Amygdala (tissue), 56 donors: ENCODE measurements at places on chromosomes 7 and 10.

- no peak for DNase-seq
Measured at GRCh38 chr7:24378871-24379616, 95.1 kb downstream of the NPY start.

- DNase-seq, result no peak
Measured at GRCh38 chr10:130927157-130927556, 384.4 kb downstream of the TCERG1L start.

DNA sequence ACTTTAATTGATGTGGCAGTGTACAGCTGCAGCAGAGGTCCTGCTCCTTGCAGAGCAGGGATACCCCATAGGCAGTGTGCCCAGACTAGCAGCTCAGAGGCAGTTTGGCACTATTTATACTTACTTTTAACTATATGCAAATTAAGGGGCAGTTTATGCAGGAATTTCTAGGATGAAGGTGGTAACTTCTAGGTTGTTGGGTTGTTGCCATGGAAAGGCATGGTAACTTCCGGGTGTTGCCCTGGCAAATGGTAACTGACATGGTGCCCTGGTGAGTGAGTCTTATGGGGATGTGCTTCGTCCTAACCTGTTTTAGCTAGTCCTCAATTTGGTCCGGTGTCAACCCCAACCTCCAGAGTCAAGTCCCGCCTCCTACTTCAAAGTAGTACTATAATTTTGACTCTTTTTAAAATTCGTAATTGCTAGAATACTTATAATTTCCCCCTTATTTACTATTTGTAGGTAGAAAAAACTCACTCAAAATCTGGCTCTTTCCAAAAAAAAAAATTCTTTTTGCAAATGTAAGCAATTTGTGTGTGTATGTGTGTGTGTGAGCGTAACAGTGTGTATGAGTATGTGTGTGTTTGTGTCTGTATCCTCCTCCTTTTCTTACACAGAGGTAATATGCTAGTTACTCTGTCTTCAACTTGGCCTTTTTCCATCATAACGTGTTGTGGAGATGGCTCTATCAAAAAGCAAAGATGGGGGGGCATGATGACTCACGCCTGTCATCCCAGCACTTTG is 5.9 kb downstream of the COL26A1 start:
- no peak for DNase-seq

- DNase-seq, result no peak
Measured at GRCh38 chr10:30494558-30494957, 60.6 kb downstream of the MAP3K8 start.

- DNase-seq, result no peak
Measured at GRCh38 chr10:35555962-35556930, 48.9 kb upstream of the GJD4 start.

GRCh38 chr10:30821261-30821993 is 191.9 kb upstream of the LYZL2 start:
- no peak for DNase-seq

- peak; percentile 61 for DNase-seq
Measured at GRCh38 chr7:94908323-94909178, 1.2 kb downstream of the PPP1R9A start.

GRCh38 chr10:128174581-128175559 is 48.6 kb upstream of the MKI67 start:
- no peak for DNase-seq

- no peak for DNase-seq
Measured at GRCh38 chr7:94043299-94043698, 39.1 kb upstream of the BET1 start.

- DNase-seq, result no peak
Measured at GRCh38 chr10:57830877-57831560, 436.7 kb downstream of the IPMK start.

DNA sequence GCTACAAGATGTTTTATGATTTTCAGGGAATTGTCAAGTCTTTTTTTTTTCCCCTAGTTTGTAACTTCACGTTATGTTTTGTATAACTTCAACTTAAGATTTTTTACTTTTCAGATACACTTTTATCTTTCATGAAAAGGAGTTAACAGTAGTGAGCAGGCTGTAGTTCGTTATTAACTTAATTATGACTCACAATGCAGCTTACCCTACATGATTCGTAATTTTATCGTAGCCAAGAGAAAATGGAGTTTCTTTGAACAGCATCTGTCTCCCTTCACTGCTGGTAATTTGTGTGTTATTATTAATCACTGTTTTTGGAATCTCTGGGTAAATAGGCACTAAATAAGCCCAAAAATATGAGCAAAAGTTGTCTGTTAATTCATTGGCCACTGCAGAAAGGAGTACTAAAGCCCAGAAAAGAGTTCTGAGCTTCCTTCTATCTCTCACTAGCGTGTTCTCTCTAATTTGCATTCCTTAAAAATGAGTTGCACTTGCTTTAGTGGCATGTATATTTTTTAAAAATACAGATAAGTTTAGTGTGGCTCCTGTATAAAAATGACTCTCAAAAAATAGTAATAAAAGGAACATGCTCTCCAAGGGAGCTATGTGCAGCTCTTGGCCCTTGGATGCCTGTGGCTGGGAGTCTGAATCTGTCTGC is 36.1 kb downstream of the RALA start:
- DNase-seq, result no peak

GRCh38 chr10:58240531-58240930 is 27.2 kb downstream of the IPMK start:
- DNase-seq, result no peak

DNA sequence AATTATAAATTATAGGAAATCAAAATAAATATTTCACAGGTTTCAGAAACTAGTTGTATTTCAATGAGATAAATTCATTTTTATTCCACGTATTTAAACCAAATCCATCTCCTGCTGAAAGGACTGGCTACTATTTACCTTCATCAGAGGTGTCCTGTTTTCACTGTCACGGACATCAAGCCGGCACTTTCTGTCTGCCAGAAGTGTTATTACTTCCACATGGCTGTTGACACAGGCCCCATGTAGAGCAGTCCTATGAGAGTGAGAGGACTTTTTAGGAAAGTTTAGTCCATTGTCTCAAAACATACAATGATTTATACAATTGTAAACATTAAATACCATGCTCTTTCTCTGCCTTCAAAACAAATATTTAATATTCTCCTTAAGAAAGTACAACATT is 100.4 kb upstream of the ACBD5 start:
- no peak for DNase-seq

GRCh38 chr7:132547821-132548220 is 28.4 kb downstream of the PLXNA4 start:
- peak; percentile 18 for DNase-seq

DNA sequence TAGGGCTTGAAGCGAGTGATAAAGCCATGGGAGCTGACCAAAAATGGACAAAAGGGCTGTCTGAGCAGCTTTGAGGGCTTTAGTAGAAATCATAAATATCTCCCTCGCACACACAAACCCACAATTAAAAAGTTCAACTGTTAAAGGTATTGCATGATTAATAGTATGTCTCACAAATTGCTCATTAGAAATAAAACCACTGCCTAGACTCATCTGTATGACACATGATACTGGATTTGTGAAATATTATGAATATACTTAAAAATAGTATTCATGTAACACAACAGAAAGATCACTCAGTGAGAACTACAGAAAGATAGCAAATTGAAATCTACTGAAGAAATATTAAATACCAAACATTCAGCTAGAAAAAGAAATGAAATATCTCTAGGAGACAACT is 11.9 kb upstream of the PTPN12 start:
- DNase-seq, result no peak

- peak; percentile 36 for DNase-seq
Measured at GRCh38 chr7:128352153-128352537, 8.4 kb upstream of the RBM28 start.

GRCh38 chr10:93333278-93333978 is 148.7 kb downstream of the MYOF start:
- no peak for DNase-seq

DNA sequence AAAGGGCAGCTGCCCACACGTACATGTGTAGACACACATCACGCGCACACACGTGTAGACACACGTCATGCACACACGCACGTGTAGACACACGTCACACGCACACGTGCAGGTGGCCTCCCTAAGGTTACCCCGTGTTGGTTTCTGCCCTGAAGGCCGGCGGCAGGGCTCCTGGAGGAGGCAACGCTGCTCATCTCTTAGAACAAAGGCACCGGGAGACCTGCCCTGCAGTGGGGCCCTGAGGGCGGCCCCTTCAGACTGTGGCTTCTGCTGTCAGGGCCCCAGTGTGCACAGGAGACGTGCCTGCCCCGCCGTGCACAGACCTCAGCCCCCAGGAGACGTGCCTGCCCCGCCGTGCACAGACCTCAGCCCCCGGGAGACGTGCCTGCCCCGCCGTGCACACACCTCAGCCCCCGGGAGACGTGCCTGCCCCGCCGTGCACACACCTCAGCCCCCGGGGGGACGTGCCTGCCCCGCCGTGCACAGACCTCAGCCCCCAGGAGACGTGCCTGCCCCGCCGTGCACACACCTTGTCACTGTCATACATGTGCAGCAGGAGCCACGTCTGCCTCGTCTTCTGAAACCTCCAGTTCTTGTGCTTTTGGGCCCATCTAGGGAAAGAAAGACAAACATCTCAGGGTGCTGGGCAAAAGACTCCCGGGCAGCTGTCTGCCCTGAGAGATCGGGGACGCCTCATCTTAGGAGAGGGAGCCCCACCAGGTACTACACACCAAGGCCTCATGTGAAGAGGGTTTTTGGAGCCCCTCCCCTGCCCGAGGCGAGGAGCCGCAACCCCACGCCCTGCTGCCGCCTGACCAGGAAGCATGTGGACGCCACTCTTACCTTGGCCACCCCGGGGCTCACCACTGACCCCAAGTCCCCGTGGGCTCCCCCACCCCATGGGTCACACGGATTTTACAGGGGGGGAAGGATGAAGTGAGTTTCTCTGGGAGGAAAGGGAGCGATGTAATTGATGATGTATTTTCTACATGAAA is 17.3 kb downstream of the CYP2W1 start:
- no peak for DNase-seq

DNA sequence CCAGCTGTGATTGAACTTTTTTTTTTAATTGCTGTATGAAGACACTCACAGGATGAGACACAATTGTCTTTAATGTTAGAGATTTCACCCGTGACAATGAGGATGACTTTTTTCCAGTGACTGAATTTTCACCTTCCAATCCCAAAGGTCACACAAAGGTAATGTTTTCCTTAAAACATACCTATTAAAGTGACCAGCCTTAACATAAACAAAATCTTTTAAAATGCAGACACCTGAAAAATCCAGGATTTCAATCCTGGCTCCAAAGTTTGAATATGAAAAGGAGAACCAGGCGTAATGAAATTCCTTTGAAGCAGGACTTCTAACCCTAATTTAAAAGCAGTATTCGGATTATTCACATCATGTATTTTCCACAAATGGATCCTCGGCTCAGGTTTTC is 647.7 kb downstream of the GATA3 start:
- DNase-seq, result no peak

DNA sequence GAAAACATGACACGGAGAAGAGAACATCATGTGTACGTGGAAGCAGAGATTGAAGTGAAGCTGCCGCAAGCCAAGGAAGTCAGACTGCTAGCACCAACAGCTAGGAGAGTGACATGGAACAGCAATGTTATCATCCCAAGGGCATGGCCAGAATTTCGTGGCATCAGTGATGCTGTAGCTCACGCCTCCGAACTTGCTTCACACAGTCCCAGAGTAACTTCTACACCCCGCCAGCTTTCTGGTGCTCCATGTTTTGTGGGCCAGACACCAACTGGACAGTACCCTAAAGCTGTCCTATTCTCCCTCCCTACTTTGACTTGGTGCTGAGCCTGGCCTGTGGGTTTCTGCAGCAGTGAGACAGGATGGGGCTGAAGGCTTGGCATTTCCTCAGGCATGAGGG is 33.0 kb upstream of the EMX2 start:
- DNase-seq, result no peak

- no peak for DNase-seq
Measured at GRCh38 chr7:100573691-100574361, at the start of gene SAP25. Gene SAP25 (minus strand): TSS chr7:100573900. CDS start chr7:100573742, 158 bp downstream.

- DNase-seq, result no peak
Measured at GRCh38 chr7:19390795-19391194, 245.6 kb upstream of the FERD3L start.

DNA sequence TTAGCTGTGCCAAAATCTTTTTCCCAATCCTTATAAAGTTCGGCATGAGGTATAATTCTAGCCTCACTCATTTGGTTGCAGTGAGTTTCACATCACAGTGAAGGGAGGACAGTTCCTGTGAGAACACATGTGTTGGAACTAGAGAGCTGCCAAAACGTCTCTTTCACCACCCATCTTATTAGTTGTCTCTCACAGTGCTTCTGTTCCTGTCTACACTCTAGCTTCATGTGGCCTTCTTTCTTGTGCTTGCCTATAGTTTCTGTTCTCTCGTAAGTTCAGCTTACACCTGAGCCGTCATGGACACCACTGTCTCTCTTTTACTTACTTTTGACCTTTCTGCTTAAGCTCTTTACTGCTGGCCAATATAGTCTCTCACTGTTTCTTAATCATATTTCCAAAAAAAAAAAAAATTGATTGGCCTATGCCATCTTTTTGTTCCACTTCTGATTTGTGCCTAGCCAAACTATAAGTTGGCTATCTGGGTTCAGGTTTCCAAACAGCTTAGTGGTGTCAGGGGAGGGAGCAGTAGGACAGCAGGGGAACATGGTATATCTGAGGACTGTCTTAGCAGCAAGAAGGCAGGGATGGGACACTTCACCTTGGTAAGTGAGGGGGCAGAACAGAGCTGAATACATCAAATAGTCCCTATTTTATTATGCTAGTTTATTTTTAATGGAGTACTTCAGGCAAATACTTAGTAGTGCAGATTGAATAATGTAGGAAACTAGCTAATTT is 38.0 kb downstream of the ZNRF2 start:
- no peak for DNase-seq

- no peak for DNase-seq
Measured at GRCh38 chr7:121739465-121739864, 133.5 kb upstream of the PTPRZ1 start.

DNA sequence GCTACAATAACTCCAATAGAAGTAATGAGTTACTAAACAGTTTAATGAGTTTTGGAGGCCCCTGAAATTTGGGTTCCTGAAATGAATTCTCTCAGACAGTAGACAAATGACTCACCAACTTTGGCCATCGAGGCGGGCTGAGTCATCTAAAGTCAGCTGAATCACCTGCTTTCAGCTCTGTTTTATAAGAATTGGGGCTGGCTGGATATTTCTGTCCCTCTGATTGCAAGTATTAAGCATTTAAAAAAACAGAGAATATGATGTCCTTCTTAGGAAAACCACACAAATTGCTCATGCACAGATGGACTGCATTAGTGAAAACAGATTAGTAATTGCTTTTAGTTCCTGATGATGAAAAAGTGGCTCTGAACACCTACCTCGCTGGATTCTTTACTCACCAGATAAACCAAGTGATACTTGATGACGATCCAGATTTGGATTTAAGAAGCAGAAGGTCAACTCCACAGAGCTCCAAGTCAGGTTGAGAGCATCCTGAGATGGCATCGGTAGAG is 59.1 kb downstream of the ZNF365 start:
- no peak for DNase-seq
